Body of pancreas (tissue), 4 donors: ENCODE measurements at places on chromosomes 2 and 18. TPM values are rescaled to one million over a fixed set of nuclear protein-coding genes. Genes with fewer than 3 reads are reported as not detected.

Gene TRIM54
- 0.26 TPM for total RNA-seq

Gene CFC1
- 24.7 TPM for total RNA-seq

Gene FOXD4L1
- total RNA-seq: 0.52 TPM

Gene SPR
- total RNA-seq: 84.6 TPM

Gene CDK5R2
- 0.78 TPM for total RNA-seq

Gene CGREF1
- 1.0 TPM for total RNA-seq

Gene ASXL3
- 3.6 TPM for total RNA-seq

Gene MROH2A
- total RNA-seq: not detected

Gene MRPL53
- 20.1 TPM for total RNA-seq

Gene MC4R
- not detected for total RNA-seq

Gene ACMSD
- not detected for total RNA-seq

Gene BMP10
- not detected for total RNA-seq

Gene GAREM2
- 1.6 TPM for total RNA-seq

Gene BCL2
- 18.5 TPM for total RNA-seq

Gene PROKR1
- total RNA-seq: not detected

Gene PARD6G
- total RNA-seq: 3.1 TPM

Gene SKOR2
- total RNA-seq: not detected

Gene CABYR
- total RNA-seq: 0.52 TPM

Gene ALPI
- total RNA-seq: not detected

Gene THAP4
- 59.0 TPM for total RNA-seq

Gene GCG
- 129 TPM for total RNA-seq
